ENCODE measurements at places on chromosomes 16 and 17. TPM values are rescaled to one million over a fixed set of nuclear protein-coding genes. Genes with fewer than 3 reads are reported as not detected.

UTS2R gene
- not detected for total RNA-seq

- no peak for DNase-seq
- H3K27me3 ChIP-seq: no peaks in the 10 kb centered on the region
- H3K36me3 ChIP-seq: no peaks in the 10 kb centered on the region
- no peak overlapping the region for H3K27ac ChIP-seq
- H3K4me3 ChIP-seq: no peak overlapping the region
- H3K4me1 ChIP-seq: no peaks in the 10 kb centered on the region
Observed at GRCh38 chr17:41308251-41308917, 725 bp downstream of the KRTAP16-1 start.

DNA sequence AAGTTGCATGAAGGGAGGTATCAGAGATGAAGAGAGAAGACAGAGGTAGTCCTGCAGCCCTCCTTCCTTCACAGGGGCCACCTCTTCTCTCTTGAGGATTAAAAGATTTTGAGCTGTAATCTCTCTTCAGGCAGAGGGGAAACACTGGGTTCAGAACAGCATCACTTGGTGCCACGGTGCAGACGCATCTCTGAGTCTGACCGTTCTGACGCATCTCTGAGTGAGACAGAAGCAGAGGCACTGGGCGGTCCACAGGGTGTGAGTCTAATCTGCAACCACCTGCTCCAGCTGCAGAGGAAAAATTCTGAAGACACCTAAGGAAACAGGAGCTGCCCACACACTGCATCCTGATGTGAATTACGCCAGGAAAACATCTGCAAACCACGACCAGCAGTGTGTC lies 5.3 kb upstream of the KRT37 start:
- no peaks in the 10 kb centered on the region for H3K4me1 ChIP-seq
- DNase-seq: no peak

GRCh38 chr16:27400751-27401620 lies 988 bp upstream of the IL21R start:
- H3K36me3 ChIP-seq: no peaks in the 10 kb centered on the region
- DNase-seq: no peak
- H3K4me3 ChIP-seq: no peak overlapping the region
- H3K27me3 ChIP-seq: peaks cover 5% of the 10 kb centered on the region
- H3K4me1 ChIP-seq: no peaks in the 10 kb centered on the region
- H3K27ac ChIP-seq: no peak overlapping the region

DNA sequence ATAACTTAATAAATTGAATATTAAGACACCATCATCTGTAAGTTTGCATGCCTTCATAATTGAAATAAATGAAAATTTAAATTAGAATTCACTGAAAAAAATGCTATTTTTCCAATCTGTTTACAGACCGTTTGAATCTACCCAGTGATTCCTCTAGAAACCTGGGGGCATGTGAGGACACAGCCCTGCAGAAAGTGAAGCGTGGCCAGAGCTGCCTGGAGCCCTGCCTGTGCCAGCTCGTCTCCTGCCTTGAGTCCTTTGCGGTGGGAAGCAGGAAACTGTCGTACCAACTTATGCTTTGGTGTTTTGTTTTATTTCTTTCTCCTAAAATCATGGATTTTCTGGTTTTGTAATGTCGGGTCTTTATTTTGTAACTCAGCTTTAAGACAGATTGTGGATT lies 67.8 kb upstream of the FA2H start:
- H3K4me3 ChIP-seq: no peak overlapping the region
- peaks cover under 1% of the 10 kb centered on the region for H3K4me1 ChIP-seq
- no peaks in the 10 kb centered on the region for H3K36me3 ChIP-seq
- H3K27ac ChIP-seq: no peak overlapping the region
- peak; percentile 36 for DNase-seq

DNA sequence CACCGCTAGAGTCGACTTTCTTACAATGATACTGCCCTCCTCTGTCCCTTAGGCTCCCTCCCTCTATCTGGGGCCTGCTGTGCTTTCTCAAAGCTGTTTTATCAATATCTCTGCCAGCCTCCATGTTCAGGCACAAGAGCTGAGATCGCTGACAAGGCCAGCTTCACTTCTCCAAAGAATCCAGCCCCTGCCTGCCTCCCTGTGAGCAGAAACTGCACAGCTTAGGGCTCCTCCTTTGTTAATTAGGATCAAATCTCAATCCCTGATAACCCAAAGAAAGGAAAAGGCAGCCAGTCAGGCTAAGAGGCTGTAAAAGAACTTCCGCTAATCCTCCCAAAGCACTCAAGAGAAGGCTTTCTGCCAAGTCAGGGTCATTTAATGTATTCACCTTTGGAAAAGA lies 616.0 kb upstream of the CDH11 start:
- no peaks in the 10 kb centered on the region for H3K36me3 ChIP-seq
- DNase-seq: no peak
- H3K4me3 ChIP-seq: no peak overlapping the region
- peaks cover 10% of the 10 kb centered on the region for H3K4me1 ChIP-seq
- H3K27me3 ChIP-seq: no peaks in the 10 kb centered on the region
- no peak overlapping the region for H3K27ac ChIP-seq

SLC38A8 gene
- total RNA-seq: 0.55 TPM

TOM1L1 gene
- total RNA-seq: 27.0 TPM

- no peak for DNase-seq
- no peak overlapping the region for H3K27ac ChIP-seq
- no peaks in the 10 kb centered on the region for H3K27me3 ChIP-seq
Observed at GRCh38 chr16:82293671-82294070, 123.6 kb upstream of the MPHOSPH6 start.

- H3K36me3 ChIP-seq: no peaks in the 10 kb centered on the region
- no peak overlapping the region for H3K27ac ChIP-seq
- H3K4me1 ChIP-seq: no peaks in the 10 kb centered on the region
- H3K4me3 ChIP-seq: no peak overlapping the region
Observed at GRCh38 chr17:77579131-77579530, 379.4 kb upstream of the TNRC6C start.

- H3K36me3 ChIP-seq: no peaks in the 10 kb centered on the region
- no peaks in the 10 kb centered on the region for H3K27me3 ChIP-seq
- no peak for DNase-seq
- H3K4me1 ChIP-seq: no peaks in the 10 kb centered on the region
- no peak overlapping the region for H3K27ac ChIP-seq
Observed at GRCh38 chr16:78980825-78981224, 619.7 kb downstream of the MAF start.

- no peaks in the 10 kb centered on the region for H3K36me3 ChIP-seq
- no peaks in the 10 kb centered on the region for H3K27me3 ChIP-seq
- H3K4me3 ChIP-seq: no peak overlapping the region
- DNase-seq: no peak
Observed at GRCh38 chr16:14364386-14365199, 265.5 kb downstream of the PARN start.

KRTAP4-3 gene
- not detected for total RNA-seq

GRCh38 chr16:7390974-7391373 lies 58.3 kb downstream of the RBFOX1 start:
- H3K27me3 ChIP-seq: no peaks in the 10 kb centered on the region
- no peak for DNase-seq
- no peaks in the 10 kb centered on the region for H3K36me3 ChIP-seq
- no peak overlapping the region for H3K4me3 ChIP-seq
- H3K27ac ChIP-seq: no peak overlapping the region
- no peaks in the 10 kb centered on the region for H3K4me1 ChIP-seq

HOXB4 gene
- total RNA-seq: 2.8 TPM

KRTAP3-1 gene
- total RNA-seq: not detected

NT5C gene
- total RNA-seq: 63.2 TPM

SSTR5 gene
- 1.8 TPM for total RNA-seq

DNA sequence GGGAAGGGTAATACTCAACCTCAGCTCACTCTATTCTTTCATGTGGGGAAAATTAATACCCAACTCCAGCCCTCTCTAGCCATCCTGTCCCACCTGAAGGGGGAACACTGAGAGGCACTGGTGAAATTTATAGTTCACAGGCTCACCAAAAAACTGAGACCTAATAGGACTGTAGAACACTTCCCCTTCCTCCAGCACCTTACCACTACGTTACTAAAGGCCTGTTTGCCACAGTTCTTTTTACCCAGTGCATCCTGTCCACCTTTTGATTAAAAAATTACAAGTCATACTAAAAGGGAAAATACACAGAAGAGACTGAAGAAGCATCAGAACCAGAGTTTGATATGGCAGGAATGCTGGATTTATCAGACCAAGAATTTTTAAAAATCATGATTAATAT lies 26.0 kb downstream of the DHRS7B start:
- no peaks in the 10 kb centered on the region for H3K27me3 ChIP-seq
- no peak overlapping the region for H3K27ac ChIP-seq
- no peak overlapping the region for H3K4me3 ChIP-seq
- H3K4me1 ChIP-seq: no peaks in the 10 kb centered on the region
- no peaks in the 10 kb centered on the region for H3K36me3 ChIP-seq
- DNase-seq: no peak

GRCh38 chr16:64696866-64697265 lies 425.0 kb downstream of the CDH11 start:
- no peak overlapping the region for H3K27ac ChIP-seq
- H3K27me3 ChIP-seq: no peaks in the 10 kb centered on the region
- H3K4me1 ChIP-seq: no peaks in the 10 kb centered on the region
- H3K4me3 ChIP-seq: no peak overlapping the region
- no peak for DNase-seq

DNA sequence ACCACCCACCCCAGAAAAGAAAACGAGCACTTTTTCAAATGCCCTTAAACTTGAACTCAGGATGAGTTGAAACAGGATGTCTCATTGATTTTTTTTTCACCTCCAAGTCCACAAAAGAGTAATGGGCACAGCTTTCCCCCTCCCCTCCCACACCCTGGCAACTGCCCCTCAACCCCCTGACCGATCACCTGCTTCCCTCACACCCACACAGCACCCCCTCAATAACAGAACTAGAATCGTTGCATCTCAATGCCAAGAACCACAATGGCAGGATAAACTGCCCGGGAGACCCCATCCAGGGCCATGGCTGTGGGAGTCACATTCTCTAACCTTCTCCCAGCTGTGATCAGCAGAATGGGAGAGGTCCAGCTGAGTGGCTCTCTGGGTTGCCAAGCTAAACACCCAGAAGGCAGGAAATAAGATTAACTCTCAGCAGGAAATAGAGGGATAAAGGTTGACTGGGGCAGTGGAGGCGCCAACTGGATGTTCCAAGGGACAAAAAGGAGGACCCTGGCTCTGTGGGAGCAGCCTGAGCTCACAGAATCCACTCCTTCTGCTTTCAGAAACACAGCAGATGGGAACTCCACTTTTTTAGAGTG lies 128.0 kb upstream of the SDK2 start:
- H3K4me1 ChIP-seq: peaks cover 6% of the 10 kb centered on the region
- no peaks in the 10 kb centered on the region for H3K36me3 ChIP-seq
- no peak overlapping the region for H3K4me3 ChIP-seq

IL17C gene
- not detected for total RNA-seq

OTOP2 gene
- total RNA-seq: not detected

DNA sequence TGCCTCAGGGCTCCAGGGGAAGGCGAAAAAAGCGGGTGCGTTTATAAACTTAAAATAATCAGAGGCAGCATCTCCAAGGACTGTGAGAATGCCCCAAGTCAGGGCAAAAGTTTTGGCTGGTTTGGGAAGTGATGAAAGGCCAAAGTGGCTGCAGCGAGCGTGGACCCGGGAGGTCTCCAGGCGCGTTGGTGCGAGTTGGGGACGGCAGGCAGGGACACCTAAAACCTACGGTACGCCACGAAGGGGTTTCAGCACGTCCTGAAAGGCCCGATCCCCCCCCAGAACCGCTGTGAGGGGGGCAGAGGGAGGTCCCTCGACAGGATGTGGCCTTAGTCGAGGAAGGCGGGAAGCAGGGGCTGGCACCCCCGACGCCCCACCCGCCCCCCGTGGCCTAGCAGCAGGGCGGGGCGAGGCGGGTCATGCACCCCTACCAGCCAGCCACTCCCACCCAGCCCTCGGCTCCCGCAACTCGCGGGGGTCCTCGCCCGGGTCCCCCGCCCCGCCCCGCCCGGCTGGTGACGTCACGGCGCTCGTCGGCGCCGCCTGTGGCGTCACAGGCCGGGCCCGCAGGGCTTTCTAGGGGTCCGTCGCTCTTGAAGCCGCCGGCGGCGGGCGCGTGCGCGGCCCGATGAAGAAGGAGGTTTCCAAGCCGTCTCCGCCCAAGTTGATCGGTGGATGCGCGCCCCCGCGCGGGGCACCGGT lies at the start of gene MYCBPAP:
Gene MYCBPAP, plus strand, starts transcription at position 569 of the 702 bp plus-strand sequence. CDS start 236 bp downstream, outside the sequence.
- peak within 1 kb of the TSS; percentile 39 for H3K4me3 ChIP-seq
- no peaks in the 10 kb centered on the region for H3K36me3 ChIP-seq
- DNase-seq: peak; percentile 83
- peaks cover 28% of the 10 kb centered on the region for H3K4me1 ChIP-seq
- H3K27ac ChIP-seq: peak within 1 kb of the TSS; percentile 83

MYLK3 gene
- 0.48 TPM for total RNA-seq

DNA sequence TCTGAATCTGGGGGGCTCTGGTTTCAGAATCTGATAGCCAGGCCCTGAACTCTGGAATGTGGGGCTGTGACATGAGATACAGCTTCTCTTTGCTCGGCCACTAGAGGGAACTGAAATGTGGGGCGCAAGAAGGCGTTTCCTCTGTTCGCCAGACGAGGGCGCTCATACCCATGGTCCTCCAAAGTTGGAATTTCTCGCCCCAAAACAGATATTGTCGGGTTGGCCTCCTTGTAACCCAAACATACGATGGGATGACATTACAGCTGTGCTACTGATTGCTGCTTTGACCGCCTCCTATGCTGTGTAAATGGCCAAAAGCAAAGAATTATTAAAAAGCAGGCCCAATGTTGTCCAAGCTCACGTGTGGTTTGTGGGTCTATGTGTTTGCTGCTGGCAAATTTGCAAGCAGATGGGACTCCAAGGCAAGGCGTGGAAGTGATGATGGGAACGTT lies 13.1 kb upstream of the MSI2 start:
- no peaks in the 10 kb centered on the region for H3K36me3 ChIP-seq
- no peaks in the 10 kb centered on the region for H3K4me1 ChIP-seq
- no peak overlapping the region for H3K27ac ChIP-seq
- peak; percentile 56 for DNase-seq
- H3K27me3 ChIP-seq: no peaks in the 10 kb centered on the region

NQO1 gene
- 93.5 TPM for total RNA-seq

GCGR gene
- total RNA-seq: 0.31 TPM

DNA sequence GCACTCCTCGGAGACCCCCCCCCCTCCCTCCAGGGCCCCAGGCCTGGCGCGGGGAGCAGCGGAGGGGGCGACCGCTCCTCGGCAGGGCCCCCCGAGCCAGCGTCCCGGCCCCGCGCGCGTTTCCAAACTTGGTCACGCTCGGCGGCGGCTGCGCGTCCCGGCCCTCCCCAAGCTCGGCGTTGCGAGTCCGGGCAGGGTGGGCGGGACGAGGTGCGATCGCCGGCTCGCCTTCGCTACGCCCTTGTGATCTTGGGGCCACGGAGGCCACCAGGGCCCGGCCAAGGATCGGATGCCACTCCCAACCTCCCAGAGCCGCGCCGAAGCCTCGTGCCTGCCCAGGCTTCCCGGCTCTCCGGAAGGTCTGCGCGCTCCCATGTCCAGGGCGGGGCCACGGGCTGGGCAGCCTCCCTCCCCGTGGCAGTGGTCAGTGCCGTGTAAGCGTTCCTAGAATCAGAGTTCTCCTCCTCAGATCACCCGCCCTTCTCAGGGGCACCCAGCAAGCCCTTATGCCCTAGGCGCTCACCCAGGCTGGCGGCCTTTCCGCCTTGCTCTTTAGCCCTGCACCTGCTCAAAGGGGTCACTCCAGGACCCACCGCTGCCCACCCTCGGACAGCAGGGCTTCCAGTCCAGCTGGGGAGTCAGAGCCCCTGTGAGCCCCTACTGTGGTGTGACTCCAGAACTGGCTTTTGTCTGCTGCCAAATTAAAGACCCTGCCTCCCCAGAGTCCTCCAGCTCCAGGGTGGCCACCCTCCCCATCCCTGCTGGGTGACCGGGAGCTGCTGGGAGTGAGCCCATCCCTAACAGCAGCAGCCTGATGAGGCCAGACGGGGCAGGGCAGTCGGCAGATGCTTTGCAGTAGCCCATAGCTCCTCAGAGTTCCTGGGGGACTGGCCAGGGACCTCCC lies 12.2 kb upstream of the MRPS23 start:
- peaks cover 32% of the 10 kb centered on the region for H3K4me1 ChIP-seq
- no peaks in the 10 kb centered on the region for H3K36me3 ChIP-seq
- peak overlapping the region; percentile 94 for H3K27ac ChIP-seq
- no peak overlapping the region for H3K4me3 ChIP-seq
- H3K27me3 ChIP-seq: no peaks in the 10 kb centered on the region
- peak; percentile 87 for DNase-seq
